ENCODE measurements at places on chromosomes 12 and 14.

DNA sequence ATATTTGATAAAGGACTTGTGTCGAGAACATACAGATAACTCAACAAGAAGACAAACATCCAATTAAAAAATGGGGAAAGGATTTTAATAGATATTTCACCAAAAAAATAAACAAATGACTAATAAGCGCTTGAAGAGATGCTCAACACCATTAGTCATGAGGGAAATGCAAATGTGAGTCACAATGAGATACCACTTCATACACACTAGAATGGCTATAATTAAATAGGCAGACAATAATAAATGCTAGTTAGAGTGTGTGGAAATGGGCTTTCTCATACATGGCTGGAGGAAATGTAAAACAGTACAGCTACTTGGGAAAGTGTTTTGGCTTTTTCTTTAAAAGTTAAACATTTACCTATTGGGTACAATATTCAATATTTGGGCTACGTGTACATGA lies 34.8 kb downstream of the DLK1 start:
- DNase-seq, result no peak

- no peak for DNase-seq
Measured at GRCh38 chr12:3172124-3173007, 95.2 kb downstream of the TSPAN9 start.

GRCh38 chr14:100755649-100756048 lies 29.0 kb downstream of the DLK1 start:
- no peak for DNase-seq

DNA sequence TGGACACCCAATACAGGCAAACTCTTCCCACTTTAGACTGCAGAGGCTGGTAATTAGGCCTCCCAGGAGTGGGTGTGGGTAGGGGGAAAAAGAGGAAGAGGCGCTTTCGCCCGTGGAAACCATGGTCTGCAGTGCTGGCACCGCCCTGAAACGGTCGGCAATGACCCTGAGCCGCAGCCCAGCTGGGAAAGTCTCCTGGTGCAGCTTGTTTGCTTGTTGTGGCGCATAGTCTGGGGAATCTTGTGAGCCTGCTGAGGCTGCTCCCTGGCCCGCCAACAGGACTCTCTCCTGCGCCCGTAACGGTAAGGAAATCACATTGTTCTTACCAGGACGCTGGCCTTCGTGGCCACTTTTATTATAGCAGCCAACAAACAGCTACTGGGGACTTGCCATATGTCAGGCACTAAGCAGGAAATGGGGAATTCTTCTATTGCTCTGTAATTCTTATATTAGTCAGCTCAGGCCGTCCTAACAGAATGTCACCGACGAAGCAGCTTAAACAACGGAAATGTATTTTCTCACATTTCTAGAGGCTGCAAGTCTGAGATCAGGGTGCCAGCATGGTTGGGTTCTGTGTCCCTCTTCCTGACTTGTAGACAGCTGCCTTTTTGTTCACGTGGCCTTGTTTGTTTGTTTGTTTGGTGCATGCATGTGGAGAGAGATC lies 52.5 kb upstream of the RIN3 start:
- DNase-seq, result no peak

GRCh38 chr14:34931206-34931605 lies 51.6 kb upstream of the SRP54 start:
- no peak for DNase-seq

- DNase-seq, result no peak
Measured at GRCh38 chr14:56878766-56879165, 68.5 kb upstream of the OTX2 start.

GRCh38 chr12:80814453-80814852 lies 97.7 kb downstream of the MYF5 start:
- no peak for DNase-seq

DNA sequence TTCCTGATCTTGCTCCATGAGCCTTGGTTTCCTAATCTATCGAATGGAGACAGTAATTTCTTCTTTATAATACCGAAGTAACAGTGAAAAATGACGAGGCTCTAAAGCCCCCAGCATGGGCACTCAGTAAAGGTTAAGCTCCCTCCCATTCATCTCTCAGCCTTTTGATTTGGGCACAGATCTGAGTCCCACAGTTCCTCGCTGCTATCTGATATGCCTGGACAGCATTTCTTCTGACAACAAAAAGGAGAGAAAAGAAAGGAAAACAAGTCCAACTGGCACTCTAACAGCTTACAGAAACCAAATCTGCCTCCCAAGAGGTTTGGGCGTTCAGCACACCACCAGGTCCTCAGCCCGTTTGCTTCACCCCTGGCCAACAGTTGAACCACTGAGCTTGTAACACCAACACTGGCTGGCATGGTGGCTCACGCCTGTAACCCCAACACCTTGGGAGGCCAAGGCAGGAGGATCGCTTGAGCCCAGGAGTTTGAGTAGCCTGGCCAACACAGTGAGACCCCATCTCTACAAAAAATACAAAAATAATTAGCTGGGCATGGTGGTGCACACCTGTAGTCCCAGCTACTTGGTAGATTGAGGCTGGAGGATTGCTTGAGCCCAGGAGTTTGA lies 19.5 kb downstream of the CCDC88C start:
- DNase-seq, result no peak

- DNase-seq, result no peak
Measured at GRCh38 chr12:42024495-42024830, 120.2 kb downstream of the GXYLT1 start.

DNA sequence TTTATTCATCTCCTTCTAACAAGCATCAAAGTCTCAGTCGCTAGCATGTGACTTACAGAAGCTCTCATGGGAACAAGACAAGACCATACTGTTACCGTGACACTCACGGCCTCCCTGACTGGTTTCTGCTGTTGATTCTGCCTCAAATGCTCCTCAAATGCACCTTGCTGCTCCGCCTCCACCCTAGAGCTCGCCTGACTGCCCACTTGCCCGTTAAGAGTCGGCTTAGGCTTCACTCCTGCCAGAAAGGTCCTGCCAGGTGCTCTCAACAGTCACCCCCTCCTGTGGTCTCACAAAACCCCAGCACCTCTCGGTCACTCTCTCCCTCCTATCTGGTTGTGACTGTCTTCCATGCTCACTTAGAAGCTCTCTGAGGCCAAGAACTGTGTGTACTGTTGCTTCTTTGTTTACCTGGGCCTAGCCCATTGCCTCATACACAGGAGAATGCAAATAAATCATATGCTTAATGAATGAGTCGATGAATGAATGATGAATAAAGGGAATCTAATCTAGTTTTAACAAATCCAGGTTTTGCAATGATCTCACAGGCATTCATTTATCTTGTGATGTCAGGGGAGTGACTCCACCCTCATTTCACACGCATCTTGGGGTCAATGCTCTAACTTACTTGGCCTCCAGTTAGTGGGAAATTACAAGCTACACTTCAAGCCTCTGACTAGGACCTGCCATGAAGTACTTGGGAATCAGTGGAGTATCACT lies 41.3 kb downstream of the SSH1 start:
- no peak for DNase-seq

DNA sequence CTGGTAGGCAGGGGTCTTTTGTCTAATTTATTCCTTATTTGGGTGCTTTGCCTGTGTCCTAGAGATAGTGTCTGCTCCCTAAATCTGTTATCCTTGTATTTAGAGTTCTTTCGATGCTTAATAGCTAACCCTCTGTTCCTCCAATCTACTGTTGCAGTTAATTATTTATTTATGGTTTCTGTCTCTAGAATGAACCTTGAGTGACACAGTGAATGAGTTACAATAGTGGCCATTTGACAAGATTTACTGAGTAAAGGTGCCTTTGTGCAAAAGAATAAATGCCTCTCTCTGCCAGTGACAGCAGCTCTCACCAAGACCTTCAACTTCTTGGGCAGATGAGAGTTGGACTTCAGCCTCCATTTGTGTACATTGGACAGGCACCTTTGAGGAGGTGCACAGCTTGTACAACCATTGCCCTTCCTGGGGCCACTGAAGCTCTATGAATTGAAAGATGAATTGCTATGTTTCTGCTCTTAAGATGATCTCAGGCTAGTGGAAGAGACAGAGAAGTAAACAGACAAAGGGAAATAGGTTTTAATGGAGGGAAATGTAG lies 165.9 kb downstream of the DERA start:
- no peak for DNase-seq

DNA sequence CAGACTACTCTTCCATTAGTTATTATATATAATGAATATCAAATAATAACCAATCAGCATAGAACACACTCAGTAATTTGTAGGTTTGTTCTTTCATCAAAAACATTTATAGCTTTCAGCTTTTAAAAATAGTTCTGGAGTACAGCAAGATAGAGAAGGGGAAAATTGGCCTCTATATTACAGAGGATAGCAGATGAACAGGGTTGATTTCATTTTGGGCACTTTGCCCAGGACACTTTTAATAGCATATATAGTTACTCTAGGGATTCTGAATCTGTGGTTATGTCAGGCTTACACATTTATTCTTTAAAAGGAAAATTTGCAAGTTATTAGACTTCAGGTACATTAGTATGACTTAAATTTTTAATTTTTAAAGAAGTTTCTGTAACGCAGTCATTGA lies 52.6 kb downstream of the IFT81 start:
- no peak for DNase-seq

DNA sequence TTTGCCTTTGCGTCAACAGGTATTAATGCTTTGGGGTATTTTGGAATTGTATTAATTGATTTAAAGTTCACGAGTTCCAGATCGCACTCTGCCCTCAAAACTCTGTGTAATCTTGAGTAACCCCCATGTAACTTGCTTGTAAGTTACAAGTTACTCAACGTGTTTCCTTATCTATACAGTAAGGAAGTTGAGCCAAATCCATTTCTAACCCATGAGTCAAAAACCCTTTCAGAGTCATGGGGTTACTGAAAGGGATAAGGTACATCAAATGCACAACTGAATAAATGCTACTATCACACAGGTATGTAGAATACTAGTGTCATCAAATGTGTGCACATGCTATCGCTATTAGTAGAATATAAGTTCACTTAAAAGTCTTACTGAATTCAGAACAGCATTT lies 28.6 kb upstream of the ADAMTS20 start:
- no peak for DNase-seq

- DNase-seq, result no peak
Measured at GRCh38 chr12:110007881-110008280, 8.7 kb downstream of the ANKRD13A start.

DNA sequence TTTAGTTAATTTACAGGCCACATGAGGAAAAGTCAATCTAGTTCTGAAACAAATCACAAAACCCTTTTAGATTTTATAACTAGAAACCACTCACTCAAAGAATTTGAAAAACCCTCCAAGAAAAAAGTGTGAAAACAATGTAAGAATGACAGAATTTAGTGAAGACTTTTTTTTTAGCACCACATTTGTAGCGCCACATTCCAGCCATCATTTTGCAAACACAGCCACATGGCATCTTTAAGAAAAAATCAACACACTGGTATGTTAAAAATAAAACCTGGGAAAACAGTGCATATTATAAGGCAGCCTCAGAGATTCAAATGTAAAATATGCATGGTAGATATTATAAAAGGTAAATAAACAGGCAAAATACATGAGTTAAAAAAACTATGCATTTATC lies 22.3 kb upstream of the ALX1 start:
- DNase-seq, result no peak

- no peak for DNase-seq
Measured at GRCh38 chr14:69044965-69045555, 66.0 kb upstream of the ACTN1 start.

GRCh38 chr14:82251494-82251893 lies 717.8 kb upstream of the SEL1L start:
- no peak for DNase-seq

- DNase-seq, result no peak
Measured at GRCh38 chr12:106389151-106389550, 31.6 kb downstream of the POLR3B start.

DNA sequence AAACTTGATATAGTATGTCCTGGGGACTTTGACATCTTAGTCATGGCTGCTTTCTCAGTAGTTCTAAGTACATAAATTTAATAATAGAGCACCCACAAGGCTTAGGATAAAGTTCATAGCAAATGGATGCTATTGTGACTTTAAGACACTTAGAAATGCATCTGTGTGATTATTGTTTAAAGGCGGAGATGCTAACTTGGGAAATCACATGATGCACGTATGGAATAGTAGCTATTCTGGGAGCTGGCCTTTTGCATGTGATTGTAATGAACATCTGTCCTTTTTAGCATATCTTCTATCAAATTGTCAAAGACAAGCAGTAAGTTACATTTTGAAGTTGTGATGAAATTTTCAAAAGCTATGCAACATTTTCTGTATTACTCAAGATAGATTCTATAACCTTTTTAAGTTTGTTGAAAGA lies 46.7 kb upstream of the ATP2A2 start:
- no peak for DNase-seq

GRCh38 chr12:130632642-130633041 lies 83.5 kb downstream of the RIMBP2 start:
- DNase-seq, result no peak

DNA sequence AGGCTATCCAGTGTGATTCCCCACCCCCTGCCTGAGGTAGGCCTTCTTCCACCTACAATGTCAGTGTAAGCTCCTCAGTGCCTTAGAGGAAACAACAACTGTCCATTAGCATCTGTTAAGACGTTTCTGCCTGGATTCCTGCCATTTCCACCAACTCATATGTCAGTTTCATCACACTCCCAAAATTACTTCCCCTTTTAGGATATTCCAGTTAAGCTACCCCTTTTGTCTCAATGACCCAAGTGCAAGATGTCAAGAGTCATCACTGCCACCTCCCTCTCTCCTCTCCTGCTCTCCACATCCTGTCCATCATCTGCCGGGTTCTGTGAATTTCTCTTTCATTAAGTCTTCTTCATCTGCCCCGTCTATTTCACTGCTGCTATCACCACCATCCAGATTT lies 189.4 kb downstream of the DPF3 start:
- DNase-seq, result no peak

GRCh38 chr14:104138098-104138717 lies at the start of gene KIF26A:
Gene KIF26A, plus strand, starts transcription at chr14:104138587. Its CDS starts 136 bp downstream, at chr14:104138723.
- no peak for DNase-seq

DNA sequence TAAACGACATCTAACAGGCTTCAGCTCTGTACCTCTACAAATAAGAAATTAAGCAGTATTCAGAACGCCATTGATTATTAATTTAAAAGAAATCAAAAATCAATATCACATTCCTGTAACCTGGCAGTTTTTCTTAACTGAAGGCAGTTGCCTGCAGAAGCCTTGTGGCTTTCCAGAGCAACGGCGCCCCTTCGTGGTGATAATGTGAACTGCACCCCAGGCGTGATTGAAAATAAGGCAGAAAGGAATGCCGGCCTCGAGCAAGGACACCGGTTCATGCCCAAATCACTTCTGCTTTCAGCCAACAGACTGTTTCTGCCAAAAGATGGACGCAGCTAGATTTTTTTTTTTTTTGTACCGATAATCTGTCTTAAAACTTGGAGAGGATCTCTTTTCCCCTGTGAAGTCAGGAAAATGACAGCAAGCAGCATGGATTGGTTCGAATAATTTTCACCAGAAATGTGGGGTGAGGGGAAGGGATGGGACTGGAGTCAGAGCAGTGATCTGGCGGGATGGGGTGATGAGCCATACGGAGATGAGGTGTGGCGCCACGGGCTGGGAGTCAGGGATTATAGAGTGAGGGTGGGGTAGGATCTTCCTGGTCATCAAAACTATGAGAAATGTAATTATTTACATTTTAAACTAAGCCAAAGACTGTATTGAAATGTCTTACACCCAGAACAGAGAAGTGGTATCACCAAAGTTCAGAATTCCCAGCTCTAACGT lies 473.0 kb downstream of the DPF3 start:
- no peak for DNase-seq

Measured in caudate nucleus (tissue), 63 donors.